Muscle of arm (tissue), 14 donors: ENCODE measurements at places on chromosomes 2 and 18. TPM values are rescaled to one million over a fixed set of nuclear protein-coding genes. Genes with fewer than 3 reads are reported as not detected.

DNA sequence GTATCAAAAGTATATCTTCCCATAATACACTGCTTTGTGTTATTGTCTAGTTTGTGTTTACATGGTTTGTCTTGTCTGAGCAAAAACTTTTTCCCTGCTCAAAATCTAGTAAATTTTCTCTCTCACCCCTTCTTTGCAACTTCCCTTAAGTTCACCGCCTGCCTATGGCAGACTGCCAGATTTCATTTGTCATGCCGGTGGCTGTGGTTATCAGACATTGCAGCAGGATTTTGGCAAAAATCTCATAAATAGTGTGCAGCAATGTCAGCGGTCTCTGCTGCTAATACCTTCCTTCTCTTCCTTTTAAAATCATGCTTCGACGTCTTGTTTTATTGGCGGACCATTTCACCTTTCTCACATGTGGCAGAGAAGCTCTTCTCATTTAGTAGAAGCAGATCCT lies 45.6 kb upstream of the TMEM178A start:
- no peak for DNase-seq

The GMPPA gene
- 28.5 TPM for polyA plus RNA-seq

DNA sequence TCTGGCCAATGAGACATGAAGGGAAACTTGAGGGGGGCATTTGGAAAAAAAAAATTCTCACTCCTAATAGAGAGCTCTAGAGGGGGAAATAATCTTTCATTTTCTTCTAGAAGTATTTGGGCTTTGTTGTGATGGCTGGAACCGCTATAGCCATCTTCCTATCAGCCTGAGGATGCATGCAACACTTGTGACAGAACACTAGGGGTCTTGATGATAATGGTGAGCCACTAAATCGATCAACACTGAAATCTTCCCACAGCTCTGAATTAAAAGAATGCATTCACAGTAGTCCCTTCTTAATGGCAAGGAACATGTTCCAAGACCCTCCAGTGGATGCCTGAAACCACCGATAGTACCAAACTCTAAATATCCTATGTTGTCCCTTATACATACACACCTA lies 325.3 kb downstream of the LNPK start:
- DNase-seq = no peak

The MATN3 gene
- polyA plus RNA-seq = 1.3 TPM

- DNase-seq = no peak
These were observed 769 bp downstream of the ALMS1 start for GRCh38 chr2:73386342-73386868.

GRCh38 chr2:116094196-116094595 lies 1651.8 kb downstream of the DPP10 start:
- no peak for DNase-seq

The EPHA4 gene
- polyA plus RNA-seq = 16.8 TPM

The LDLRAD4 gene
- polyA plus RNA-seq = 11.2 TPM

- no peak for DNase-seq
These were observed 80.7 kb upstream of the ITGA4 start for GRCh38 chr2:181376442-181376841.

- DNase-seq = no peak
These were observed 61.9 kb downstream of the SMCHD1 start for GRCh38 chr18:2717407-2717806.

The PHOSPHO2 gene
- polyA plus RNA-seq = 5.8 TPM

DNA sequence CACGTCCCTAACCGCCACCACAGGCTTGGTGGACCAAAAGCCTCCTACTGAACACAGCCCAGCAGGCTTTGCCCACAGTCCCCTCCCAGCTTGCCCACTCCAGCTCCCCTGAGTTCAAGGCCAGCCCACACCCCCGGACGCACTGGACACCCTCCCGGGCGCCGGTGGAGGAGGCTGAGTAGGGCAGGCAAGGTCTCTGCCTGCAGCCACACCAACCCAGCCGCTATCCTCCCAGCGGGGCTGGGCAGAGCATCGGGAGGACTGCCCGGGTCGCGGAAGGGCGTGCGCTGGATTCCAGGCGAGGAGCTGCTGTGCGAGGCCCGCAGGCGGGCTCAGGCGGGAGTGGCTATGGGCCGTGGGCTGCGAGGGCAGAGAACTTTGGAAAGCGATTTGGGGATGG lies 49.5 kb downstream of the PLEKHB2 start:
- no peak for DNase-seq

DNA sequence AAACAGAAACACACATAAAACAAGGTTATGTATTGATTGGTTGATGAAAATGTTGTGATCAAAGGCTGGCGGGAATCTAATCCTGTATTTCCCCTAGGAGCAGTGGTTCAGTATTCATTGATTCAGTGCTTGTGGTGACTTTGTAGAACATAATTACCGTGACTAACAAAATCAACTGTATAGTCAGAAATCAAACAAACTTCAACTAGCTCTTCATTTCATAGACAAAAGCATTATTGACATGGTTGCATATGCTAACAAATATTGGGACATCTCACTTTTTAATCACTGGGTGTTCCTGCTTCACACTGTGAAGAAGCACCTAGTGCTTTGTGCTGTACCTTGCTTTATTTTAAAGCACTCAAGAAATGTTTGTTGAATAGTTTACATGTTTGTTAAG lies 41.4 kb downstream of the USP14 start:
- DNase-seq = no peak

DNA sequence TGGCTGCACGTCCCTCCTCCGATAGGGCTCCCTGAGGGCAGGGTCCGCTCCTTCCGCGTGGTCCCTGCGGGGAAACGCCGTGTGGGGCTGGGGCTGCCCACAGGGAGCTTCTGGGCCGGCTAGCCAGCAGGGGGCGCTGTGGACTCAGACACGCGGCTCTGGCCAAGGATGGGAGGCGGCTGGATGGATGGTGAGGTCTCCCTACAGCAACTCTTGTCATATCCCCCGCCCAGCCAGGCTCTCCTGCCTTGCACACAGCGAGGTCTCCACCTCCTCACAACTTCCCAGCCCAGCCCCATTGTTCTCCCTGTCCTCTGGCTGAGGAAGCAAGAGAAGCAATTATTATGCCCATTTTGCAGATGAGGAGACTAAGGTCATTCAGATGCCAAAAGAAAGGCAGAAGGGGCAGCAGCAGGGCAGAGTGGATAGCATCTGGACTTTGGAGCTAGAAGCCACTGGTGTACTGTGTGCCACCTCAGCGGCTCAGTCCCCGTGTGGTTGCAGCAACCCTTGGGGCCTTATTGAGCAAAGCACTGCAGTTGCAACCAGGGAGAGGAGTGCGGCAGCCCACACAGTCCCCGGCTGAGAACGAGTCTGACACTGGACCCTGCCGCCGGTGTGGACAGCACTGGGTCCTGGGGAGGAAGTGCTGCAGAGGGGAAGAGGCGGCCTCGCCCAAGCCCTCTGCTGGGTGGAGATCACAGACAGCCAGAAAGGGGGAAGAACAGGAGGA lies 99.0 kb downstream of the ZFP36L2 start:
- no peak for DNase-seq

The LIPG gene
- polyA plus RNA-seq = 14.4 TPM

- no peak for DNase-seq
These were observed 99.6 kb downstream of the TPGS2 start for GRCh38 chr18:36729197-36729596.

GRCh38 chr2:176502619-176503018 lies 233.4 kb downstream of the MTX2 start:
- DNase-seq = no peak

DNA sequence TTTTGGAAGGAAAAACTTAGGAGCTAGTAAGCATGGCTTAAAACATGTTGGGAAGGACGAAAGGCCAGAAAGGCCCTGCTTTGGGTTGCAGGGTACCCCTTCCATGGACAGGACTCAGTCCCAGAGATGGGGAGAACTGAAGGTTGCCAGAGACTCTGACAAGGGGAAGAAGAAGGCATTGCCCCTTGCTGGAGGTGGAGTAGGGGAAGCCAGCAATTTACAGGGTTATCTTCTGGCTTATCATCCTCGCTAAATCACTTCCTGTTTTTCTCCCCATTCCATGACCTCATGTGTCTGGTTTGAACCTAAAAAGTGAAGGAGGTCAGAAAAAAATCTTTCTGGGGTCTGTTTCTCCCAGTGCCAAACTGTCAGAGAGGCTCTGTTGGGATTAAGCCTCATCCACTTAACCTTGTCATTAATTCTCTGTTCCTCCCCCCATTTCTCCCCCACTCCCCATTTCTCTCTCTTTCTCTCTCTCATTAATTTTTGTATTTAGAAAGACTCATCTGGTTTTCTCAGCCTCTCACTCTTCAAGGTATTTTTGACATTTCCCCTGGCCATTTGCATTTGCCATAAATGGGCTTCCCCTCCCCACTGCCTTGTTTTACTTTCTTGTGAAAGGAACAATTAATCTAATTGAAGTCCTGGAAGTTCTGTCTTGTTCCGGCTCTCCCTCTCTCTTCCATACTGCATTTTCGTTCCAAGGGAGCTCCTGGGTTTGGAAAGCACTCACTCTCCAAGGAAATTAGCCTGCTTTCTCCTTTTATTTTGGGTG lies 17.4 kb downstream of the NRP2 start:
- DNase-seq = no peak

The EHBP1 gene
- 27.0 TPM for polyA plus RNA-seq

- no peak for DNase-seq
These were observed 4.7 kb downstream of the OSR1 start for GRCh38 chr2:19353721-19354050.

DNA sequence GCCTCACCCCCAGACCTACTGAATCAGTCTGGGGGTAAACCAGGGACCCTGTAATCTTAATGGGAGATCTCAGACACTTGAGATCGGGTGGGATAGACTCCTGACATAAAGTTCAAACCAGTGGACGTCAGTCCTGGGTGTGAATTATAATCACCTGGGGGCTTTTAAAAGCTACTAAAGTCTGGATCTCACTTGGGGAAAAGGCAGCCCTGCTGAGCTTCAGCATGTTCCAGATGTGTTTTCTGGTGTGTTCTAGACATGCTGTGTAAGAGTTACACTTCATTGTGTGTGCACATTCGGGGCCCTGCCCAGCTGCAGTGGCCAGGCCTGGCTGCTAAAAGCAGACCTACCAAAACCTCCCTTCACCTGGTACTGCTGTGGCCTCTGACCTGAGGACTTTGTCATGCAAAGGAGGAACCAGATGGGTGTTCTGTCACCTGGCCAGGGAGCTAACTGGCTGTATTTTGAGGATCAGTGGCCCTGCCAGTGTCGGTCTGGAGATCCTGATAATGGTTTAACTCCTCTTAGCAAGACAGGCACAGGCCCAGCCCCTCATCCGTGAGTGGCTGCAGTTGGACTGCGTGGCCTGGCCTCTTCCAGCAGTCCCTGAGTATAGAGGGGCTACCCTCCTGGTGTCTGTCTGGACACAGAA lies 10.6 kb downstream of the RRM2 start:
- DNase-seq = no peak

The POMC gene
- polyA plus RNA-seq = not detected

The DSG1 gene
- polyA plus RNA-seq = 76.7 TPM

- peak; percentile 31 for DNase-seq
These were observed 1.6 kb downstream of the EHD3 start for GRCh38 chr2:31235504-31235902.

DNA sequence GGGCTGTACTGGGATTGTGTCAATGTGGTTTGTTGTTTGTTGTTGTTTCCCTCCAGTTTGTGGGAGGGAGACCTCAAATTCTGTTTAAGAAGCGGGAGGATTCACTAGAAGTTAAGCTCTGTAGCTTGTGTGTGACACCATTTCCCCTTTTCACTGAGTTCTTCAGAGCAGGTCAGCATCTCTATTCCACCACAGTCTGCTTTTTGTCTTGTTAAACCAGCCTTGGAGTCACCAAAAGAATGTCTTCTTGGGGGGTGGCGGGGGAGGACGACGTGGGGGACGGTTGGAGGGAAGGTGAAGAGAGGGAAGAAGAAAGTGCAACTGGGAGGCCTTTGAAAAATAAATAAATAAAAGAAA lies 2.3 kb upstream of the BCL11A start:
- no peak for DNase-seq

The FBLN7 gene
- polyA plus RNA-seq = 12.2 TPM

The SERPINB7 gene
- polyA plus RNA-seq = 48.1 TPM

DNA sequence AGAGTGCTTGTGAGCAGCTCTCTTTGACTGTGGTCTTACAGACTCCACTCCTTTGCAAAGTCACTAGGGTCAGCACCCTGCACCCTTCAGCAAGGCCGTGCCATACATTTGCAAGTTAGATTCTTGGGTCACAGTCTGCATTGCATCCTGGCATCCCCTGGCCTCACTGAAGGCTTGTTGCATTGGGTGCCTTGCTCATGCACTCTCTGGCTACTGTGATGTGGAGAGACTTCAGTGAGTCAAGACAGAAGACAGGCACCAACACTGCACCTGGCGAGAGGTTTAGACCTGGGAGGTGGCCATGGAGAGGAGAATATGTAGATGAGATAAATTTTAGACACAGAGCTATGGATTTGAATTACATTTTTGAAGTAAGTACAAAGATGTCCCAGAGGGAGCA lies 146.4 kb upstream of the COPS8 start:
- no peak for DNase-seq

The TMEM178A gene
- 11.0 TPM for polyA plus RNA-seq

DNA sequence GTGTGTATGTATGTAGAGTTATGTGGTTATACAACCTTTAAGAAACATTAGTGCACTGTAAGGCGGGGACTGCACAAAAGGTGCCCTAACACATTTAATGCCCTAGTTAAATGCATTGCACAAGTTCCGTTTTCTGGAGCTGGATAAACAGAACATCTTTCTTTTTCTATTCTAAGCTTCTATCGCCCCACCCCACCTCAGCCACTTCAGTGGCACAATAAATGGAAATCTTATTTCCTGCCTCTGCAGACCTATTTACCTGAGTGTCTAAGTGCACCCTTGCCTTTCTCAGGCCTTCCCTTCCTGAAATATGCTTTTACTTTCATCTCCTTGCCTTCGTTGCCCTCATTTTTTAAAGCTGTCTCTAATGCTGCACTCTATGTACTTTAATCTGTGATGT lies 123.5 kb downstream of the TANC1 start:
- DNase-seq = no peak

- no peak for DNase-seq
These were observed 38.5 kb upstream of the INHBB start for GRCh38 chr2:120307482-120307881.

The HTR2B gene
- 0.19 TPM for polyA plus RNA-seq

- DNase-seq = no peak
These were observed 1.6 kb upstream of the ERMN start for GRCh38 chr2:157327200-157327599.

DNA sequence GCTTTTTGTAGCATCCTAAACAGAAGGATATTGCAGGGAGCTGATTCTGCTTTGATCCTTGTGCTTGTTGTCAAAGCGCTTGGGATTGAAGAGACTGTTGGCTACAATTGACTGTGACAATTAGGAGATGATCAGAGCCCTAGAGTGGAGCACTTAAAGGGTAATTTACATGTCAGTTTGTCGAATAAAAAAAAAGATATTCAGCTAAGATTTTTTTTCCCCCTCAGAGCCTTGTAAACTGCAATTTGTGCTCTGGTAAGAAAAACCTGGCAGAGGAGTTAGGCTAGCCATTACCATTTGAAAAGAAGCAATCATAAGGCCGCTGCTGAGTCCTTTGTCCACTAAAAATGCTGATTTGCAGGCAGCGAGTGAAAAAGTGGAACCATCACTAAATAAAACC lies 47.8 kb upstream of the ZEB2 start:
- no peak for DNase-seq

The RELCH gene
- 11.6 TPM for polyA plus RNA-seq

- DNase-seq = peak; percentile 7
These were observed 26.6 kb upstream of the ITGA4 start for GRCh38 chr2:181430406-181431118.
